ENCODE measurements at places on chromosomes 2 and 18.

DNA sequence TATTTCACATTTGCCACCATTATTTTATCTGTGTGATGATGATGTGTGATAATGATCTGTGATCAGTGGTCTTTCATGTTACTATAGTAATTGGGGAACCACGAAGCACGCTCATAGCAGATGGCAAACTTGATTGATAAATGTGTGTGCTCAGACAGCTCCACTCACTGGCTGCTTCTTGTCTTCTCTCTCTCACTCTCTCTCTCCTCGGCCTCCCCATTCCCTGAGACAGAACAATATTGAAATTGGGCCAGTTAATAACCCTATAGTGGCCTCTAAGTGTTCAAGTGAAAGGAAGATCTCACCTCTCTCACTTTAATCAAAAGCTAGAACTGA, 60.7 kb upstream of the RAPGEF4 start:
- DNase-seq, result no peak

GRCh38 chr2:170362871-170363631, 185.1 kb downstream of the MYO3B start:
- no peak for DNase-seq

GRCh38 chr2:197208024-197208423, 102.6 kb downstream of the ANKRD44 start:
- no peak for DNase-seq

DNA sequence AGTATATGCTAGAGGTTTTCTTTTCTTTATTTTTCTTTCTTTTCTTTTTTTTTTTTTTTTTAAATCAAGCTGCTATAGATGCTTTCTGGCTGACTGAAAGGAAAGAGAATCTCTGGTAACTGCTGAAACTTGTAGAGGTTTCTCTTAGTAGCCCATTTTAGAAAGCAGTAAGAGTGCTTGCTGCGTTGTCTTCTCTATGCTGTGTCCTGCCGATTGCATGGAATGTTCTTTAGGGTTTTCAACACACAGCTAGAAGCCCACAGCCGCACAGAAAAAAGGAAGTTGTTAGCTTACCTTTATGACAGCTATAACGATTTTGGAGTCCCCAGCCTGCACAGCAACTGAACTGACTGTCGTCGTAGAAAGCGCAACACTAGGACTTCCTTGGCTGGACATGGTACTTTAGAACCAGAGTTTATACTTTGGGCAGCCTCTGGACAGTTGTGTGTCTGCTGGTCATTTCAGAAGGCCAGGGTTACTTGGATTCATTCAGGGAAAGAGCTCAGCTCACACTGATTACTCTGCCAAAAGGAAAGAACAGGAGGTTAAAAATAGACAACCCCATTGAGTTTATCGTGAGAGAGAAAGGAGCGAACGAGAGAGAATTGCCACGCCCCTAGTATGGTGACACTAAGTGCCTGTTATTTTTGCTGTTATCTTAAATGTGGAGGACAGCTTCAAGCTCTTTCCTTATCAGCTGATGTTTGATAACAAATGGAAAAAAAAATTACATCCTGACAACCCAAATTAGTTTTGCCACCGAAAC, at the start of gene CCDC141:
TSS of gene CCDC141 (minus strand) at position 592 of the 766 bp plus-strand sequence. CDS start at position 396, 196 bp downstream.
- no peak for DNase-seq

DNA sequence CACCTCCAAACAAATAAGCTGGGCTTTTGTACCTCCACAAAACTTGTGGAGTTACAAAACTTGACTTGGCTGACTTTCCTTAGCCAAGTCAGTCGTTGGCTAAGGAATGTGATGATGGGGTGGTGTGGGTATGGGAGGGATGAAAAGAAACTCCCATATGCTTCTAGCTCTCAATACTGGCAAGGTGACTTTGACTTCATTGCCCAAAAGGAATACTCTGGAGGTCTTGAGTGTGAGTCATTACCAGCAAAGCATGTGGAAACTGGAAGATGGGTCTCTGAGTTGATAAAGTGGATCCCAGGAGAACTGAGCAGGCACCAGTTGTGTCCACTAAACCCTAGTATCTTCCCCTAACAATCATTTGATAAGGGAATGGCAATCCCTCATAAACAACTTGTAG, 226.7 kb downstream of the GULP1 start:
- DNase-seq, result no peak

DNA sequence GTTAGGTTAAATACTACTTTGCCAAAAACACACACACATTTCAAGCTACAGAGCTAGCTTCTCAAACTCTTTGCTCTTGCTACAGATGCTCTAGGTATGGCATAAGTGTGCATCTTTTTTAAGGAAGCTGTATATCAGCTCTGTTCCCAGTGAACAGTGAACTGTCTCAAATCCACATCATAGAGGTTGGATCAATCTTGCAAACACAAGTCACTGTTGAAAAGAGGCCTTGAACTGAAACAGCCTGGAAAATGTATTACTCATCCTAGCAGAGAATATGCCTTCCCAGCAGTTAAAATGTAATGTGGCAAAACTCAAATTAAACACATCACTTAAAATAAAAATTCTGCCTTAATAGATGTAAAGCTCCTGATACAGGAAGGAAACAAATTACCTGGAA, 151.8 kb downstream of the WDPCP start:
- DNase-seq, result no peak

DNA sequence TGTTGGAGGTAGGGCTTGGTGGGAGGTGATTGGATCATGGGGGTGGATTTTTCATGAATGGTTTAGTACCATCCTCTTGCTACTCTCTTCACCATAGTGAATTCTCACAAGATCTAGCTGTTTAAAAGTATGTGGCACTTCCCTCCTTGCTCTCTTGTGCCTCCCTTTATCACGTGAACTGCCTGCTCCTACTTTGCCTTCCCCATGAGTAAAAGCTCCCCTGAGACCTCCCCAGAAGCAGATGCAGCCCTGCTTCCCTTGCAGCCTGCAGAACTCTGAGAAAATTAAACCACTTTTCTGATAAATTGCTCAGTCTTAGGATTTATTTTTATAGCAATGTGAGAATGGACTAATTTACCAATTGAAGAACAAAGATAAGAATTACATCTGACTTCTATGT, 223.1 kb downstream of the RNF144A start:
- DNase-seq, result no peak

DNA sequence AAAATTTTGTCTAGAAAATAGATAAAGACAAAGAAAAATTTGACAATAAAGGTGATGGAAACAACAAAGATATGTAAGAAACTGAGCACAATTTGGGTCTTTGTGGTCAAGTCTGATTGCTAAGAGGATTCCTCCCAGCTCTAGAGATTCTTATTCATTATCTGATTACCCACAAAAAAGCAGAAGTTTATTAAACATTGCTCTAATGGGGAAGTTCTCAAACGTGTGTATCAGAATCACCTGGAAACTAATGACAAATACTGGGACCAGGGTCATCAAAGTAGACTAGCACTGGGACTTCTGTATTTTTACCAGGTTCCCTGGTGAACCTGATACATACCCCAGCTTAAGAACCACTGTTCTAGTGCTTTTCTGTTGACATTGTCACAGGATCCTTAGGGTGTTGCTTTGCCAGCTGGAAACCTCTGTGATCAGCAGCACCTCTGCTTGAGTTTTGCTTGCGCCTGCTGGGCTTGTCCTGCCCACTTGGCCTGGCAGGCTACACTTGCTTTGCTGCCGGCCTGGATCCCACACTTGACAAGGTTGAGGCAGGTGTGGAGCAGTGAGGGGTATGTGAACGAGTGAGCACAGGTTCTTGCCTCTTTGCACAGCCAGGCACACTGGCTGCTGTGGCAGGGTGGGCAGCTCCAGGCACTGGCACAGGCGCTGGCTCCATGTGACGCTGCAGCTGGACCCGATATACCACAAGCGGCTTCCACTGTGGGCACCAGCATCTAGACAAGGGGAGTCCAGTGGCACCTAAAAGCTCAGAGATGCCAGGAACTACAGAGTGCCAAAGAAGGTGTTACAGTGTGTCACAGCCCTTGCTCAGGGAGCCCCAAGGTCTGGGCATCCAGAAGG, 6.2 kb upstream of the GORASP2 start:
- DNase-seq, result no peak

GRCh38 chr2:224931956-224932355, 110.3 kb downstream of the DOCK10 start:
- DNase-seq, result no peak

- no peak for DNase-seq
Observed at GRCh38 chr2:7570247-7570646, 653.0 kb downstream of the RNF144A start.

- peak; percentile 70 for DNase-seq
Observed at GRCh38 chr2:160406591-160407392, 86.8 kb downstream of the RBMS1 start.

GRCh38 chr18:25678221-25678620, 326.3 kb upstream of the ZNF521 start:
- DNase-seq, result no peak

- DNase-seq, result no peak
Observed at GRCh38 chr2:215817046-215817445, 196.3 kb downstream of the MREG start.

DNA sequence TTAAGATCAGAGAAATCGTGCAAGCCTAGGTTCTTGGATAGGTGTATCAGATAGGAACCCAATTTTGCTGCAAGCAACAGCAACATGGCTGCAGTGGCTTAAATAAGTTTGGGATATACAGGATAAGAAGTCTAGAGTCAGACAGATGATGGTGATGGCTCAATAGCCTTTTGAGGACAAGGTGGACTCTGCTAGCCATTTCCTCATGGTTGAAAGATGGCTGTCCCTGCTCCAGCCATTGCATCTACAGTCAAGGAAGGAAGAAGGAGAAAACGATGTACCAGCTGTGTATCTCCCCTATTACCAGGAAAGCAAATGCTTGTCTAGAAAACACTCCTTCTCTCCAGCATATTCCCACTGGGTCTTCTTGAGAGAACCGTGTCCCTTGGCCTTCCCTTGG, 30.1 kb upstream of the CAB39 start:
- DNase-seq, result no peak

- DNase-seq, result no peak
Observed at GRCh38 chr2:138515092-138515491, 13.5 kb downstream of the SPOPL start.

GRCh38 chr2:209577376-209578357, 153.8 kb downstream of the MAP2 start:
- no peak for DNase-seq

DNA sequence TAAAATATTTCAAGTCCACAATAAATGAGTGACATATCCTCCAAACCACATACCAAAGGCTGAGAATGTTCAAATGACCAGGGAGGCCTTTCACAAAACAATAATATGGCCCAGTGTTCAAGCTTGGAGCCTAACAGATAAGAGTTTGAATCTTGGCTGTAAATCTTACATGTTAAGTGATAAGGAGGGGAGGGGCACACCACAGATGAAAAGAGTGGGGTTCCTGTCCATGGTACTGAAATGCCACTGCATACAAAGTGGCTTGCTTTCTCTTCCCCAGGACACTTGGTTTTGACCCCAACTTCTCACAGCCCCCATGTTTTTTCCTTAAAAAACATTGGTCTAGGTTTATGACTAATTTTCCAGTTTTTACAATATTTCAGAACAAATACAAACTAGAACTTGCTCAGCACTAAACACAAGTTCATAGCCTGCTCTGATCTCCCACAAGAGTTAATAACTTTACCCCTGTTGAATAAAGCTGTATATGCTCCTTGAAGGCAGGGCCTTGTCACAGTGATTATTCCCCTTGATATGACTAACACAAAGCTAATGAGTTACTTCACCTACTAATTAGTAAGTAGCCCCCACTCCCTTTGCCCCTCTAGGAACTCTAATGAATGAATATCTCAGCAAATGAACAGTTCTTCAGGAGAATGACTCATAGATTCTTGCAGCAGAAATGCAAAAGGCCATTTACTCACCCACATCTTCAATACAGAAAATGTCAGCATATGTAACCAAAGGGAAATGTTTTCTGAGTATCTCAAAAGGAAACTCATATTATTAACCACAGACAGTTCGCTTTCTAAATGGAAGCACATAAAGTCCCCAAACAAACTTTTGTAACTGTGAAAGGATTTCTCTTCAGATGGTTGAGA, 142.2 kb downstream of the SATB2 start:
- no peak for DNase-seq

GRCh38 chr18:23588836-23589560, 2.7 kb upstream of the NPC1 start:
- no peak for DNase-seq

- no peak for DNase-seq
Observed at GRCh38 chr18:48861181-48861708, 89.5 kb downstream of the SMAD7 start.

GRCh38 chr2:47063538-47063930, 91.6 kb downstream of the STPG4 start:
- DNase-seq, result no peak

- no peak for DNase-seq
Observed at GRCh38 chr2:155377931-155378444, 679.5 kb downstream of the KCNJ3 start.

- peak; percentile 95 for DNase-seq
Observed at GRCh38 chr2:25362049-25362433, 20.3 kb upstream of the DNMT3A start.

GRCh38 chr2:118046634-118047210, 32.9 kb upstream of the CCDC93 start:
- DNase-seq, result no peak

GRCh38 chr2:7625392-7626138, 708.4 kb downstream of the RNF144A start:
- no peak for DNase-seq

DNA sequence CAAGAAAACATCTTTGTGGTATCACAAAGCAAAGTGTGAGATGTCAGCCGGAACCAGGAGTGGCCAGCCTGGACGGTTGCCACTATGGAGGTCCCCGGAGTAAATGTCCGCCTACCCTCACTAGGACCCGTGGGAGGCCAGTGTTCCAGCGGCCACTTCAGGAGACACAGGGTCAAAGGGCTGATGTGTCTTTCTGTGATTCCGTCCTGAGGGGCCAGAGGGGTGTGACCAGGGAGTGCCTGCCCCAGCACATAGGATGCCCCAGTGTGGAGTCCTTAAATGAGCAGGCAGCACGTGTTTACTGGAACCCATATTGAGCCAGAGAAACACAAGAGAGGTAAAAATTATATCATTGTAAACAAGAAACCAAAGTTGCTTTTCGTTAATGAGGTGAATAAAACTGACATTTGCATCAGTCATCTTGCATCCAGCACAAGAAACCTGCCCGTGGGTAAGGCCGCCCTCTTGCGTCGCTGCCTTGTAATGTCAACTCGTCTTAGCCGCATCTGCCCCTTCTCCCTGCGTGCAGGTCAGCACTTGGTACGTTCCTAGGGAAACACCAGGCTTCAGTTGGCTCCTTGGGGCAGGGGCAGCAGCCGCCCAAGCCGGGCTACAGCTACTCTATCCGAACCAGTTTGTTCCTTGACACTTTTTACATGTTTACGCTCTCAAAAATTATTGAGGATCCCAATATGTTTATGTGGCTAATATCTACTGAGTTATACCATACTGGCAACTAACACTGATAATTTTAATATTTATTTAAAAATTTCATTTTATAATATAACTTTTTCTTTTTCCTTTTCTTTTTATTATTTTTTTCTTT, 46.7 kb upstream of the LAPTM4A start:
- DNase-seq, result peak; percentile 64

DNA sequence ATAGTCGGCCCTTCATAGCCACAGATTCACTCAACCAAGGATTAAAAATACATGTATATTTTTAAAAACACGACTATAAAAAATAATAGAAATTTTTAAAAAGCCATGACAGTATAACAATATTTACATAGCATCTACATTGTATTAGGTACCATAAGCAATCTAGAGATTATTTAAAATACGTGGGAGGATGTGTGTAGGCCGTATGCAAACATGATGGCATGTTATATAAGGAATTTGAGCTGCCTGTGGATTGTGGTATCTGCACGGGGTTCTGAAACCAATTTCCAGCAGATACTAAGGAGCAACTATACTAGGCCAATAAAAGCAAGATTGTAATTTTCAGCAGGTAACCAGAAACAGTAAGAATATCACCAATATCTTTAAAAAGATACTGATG, 5.9 kb downstream of the ORC4 start:
- no peak for DNase-seq

- no peak for DNase-seq
Observed at GRCh38 chr2:215613280-215613679, 177.4 kb upstream of the FN1 start.

Data from activated gamma-delta T cell treated with Interleukin-2 at 50 U/mL for 16 hours (primary cell).